ENCODE measurements at places on chromosomes 5 and 9.

DNA sequence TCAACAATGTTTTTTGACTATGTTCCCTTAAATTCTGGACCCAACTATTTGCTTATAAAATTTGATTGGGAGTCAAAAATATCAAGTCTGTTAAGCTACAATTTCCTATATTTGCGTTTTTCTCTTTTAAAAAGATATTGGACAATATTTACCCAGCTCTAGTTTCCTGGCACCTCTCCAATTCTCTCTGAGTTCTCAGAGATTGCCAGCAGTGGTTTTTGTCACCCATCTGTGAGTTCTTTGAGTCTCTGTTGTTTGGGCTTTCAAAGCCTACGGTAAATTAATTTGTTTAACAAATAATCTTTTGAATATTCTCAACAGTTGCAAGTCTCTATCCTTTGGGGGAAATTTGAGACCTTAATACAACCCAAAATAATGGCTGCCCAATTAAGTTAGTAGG, 174.2 kb upstream of the PUM3 start:
- DNase-seq, result no peak

DNA sequence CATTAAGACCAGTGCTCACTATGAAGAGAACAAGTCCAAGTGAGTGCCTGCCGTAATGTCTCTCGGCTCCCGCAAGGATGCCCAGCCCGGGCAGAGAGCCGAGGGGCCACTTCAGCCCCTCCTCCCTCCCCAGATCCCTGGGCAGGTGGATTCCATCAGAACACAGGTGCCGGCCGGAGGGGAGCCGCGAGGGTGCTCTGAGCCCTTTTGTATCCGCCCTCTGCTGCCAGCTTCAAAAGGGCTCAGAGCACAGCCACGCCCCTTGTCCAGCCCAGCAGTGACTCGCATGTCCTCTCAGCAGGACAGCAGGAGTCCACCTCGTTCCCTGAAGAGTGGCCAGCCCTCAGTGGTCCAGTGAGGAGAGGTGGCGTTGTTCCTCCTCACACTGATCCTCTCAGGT, 43.9 kb downstream of the CYFIP2 start:
- DNase-seq, result no peak

DNA sequence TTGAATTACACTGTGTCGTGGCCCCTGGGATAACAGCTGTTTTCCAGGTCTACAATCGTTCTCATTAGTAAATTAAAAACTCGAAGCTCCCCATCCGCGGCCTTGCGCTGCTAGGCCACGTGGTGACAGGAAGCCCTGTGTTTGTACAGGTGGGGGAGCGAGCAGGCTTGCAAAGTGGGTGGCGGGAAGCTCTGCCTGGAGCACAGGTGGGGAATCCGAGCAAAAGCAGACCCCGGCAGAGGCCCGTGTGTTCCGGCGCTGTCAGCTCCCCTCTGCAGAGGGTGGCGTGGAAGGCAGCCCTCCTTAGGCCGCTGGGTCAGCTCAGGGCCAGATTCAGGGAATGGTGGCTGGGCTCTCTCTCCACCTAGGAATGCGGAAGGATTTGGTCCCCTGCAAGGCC, 59.5 kb upstream of the ERCC6L2 start:
- no peak for DNase-seq

GRCh38 chr9:6915635-6916034, 157.9 kb downstream of the KDM4C start:
- no peak for DNase-seq

DNA sequence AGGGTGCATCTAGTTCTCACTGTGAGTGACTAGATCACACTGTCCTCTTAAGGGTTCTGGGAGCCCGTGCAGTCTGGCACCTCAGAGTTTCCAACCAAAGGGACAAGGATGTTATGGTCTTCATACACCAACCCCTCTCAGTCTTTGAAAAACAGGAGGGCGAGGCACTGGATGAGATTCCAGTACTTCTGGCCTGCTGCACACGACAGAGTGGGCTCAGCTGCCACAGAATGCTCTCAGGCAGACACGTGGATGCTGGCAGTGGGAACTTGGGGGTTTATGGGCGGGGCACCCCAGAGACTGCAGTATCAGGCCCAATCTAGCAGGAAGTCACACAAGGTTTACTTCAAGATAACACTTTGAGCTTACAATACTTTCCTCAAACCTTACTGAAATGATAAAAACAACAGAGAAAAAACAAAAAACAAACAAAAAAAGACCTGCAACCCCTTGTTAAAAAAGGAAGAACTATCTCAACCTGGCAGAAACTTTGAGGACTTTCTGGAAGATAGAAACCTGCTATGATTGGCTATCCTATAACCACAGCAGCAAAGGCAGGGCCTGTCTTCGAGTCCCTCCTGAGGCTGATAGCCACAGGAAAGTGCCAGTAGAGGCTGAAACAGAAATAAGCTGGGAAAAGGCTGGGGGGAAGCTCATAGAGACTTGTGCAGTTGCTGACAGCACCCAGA, 28.3 kb upstream of the TGFBR1 start:
- DNase-seq, result peak; percentile 57

GRCh38 chr5:80565330-80565729, 4.8 kb downstream of the ANKRD34B start:
- DNase-seq, result no peak

- DNase-seq, result no peak
These were observed 4.4 kb upstream of the SLC25A51 start for GRCh38 chr9:37908283-37908682.

GRCh38 chr5:751496-751895, 33.0 kb downstream of the ZDHHC11B start:
- DNase-seq, result no peak

GRCh38 chr5:39947657-39948056, 522.9 kb upstream of the DAB2 start:
- DNase-seq, result no peak

GRCh38 chr9:79247021-79247420, 324.7 kb upstream of the TLE4 start:
- DNase-seq, result no peak

GRCh38 chr9:69443178-69443577, 118.2 kb downstream of the ENTREP1 start:
- DNase-seq, result no peak

- DNase-seq, result no peak
These were observed 272.6 kb downstream of the FANCC start for GRCh38 chr9:95044731-95045508.

Measured in activated T-helper 2 cell treated with anti-CD3 and anti-CD28 coated beads, Interferon-gamma antibody, Interleukin-2, Interleukin-4, amounts not matched to agents 10 μg/mL and 5 μg/mL and 100 μg/mL, durations not matched to agents 14 hours and 24 hours and 36 hours (primary cell).